Stimulated activated CD4-positive, alpha-beta T cell treated with anti-CD3 and anti-CD28 coated beads, TNF-alpha, amount 100 ng/mL, for 48 hours (primary cell): ENCODE measurements at places on chromosomes 16 and 17.

DNA sequence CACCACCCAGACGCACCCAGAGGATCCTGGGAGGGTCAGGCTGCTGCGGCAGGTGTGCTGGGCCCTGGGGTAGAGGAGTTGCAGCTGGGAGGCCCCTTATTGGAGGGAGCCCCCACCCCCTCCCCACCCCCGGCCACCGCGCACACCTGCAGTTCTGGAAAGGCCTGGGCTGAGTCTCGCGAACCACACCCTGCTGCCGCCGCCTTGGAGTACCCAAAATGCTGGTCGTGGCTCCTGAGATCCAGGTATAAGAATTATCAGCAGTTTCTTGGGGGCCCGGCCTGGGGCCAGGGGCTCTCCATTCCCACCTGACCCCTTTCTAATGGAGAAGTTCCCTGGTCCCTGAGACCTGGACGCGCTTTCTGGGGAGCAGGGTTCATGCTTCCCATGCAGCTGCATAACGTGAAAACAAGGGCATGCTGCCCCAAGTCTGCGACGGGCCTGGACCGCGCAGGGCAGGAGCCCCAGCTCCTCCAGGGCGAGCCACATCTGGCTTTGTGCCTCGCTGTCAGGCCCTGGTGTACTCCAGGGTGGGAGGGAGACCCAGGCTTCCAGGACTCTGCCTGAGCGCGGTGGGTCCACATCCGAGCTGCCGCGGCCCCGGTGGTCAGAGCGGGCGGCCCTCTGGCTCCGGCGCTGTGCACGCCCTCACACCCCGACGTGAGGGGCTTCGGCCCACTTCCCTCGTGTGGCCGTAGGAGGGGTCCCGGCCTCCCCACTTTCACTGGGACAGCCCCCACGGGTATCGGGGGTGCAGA lies 7.3 kb upstream of the SNAI3 start:
- no peak for DNase-seq

DNA sequence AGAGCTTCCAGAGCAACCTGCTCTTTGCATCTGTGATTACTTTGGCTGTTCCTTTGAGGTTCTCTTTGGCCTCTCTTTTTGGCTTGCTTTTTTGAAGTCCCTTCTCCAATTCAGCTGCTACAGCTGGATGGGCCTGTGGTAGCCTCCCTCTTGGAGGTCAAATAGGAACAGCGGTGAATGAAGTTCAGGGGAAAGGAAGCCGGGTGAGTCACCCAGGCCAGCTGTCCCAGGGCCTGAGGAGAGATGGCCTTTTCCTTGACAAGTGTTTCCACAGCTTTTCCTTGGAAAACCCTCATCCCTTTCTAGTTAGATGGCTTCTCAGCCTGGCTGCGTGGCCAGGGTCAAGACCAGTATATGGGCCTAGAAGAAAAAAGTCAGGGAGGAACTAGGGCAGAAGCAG lies 103.1 kb downstream of the STX8 start:
- no peak for DNase-seq

DNA sequence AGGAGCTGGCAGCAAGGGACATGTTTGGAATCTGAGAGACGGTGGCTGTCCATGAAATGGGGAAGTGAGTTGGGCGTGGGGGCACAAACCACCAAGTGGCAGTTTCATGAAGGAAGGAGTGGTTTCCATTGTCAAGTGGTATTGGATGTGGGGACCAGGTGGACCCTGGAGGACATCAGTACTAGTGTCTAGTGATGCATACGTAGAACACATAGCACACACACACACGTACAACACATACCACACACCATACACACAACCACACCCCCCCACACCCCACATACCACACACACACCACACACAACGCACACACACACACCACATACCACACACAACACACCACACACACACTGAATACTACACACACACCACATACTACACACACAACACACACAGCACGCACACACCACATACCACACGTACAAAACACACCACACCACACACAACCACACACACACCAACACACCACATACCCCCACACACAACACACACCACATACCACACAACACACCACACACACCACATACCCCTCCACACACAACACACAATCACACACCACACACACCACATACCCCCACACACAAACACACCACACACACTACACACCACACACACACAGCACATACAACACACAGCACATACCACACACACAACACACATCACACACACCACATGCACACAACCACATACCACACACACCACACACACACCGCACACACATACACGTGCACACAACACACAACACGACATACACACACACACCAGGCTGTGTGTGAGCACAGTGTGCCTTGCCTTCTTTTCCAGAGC lies 41.1 kb upstream of the GSE1 start:
- DNase-seq: no peak

DNA sequence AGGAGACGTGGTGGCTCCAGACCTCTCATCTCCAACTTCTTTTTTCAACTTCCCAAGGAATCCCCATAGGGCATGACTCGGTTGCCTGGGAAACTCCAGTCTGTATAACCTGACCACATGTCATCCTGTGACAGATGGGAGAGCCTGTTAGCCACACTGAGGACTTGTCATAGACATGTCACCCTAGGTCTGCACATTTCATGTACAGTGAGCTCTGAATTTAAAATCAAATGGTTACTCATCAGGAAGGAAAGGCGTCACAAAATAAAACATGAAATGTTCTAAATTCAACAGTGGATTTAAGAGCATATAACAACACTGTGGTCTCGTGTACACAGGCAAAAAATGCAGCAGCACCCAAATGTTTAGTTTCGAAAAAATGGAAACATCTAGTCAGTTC lies 22.2 kb upstream of the ADAMTS18 start:
- DNase-seq: no peak

DNA sequence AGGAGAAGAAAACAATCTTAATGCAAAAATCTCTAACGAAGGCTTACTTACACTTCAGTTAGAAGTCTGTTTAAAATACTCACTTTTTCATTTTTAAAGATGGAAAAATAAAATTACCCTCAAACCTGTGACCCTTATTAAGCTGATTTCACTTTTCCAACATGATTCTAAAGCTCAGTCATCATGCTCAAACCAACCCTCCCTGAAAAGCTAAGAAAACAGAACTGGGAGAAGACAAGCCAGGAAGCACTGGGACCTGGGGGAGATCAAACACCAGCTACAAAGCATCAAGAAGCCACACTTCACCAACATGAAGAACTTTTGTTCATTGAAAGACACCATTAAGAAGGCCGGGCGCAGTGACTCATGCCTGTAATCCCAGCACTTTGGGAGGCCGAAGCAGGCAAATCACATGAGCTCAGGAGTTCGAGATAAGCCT lies 88.8 kb downstream of the LITAF start:
- no peak for DNase-seq

DNA sequence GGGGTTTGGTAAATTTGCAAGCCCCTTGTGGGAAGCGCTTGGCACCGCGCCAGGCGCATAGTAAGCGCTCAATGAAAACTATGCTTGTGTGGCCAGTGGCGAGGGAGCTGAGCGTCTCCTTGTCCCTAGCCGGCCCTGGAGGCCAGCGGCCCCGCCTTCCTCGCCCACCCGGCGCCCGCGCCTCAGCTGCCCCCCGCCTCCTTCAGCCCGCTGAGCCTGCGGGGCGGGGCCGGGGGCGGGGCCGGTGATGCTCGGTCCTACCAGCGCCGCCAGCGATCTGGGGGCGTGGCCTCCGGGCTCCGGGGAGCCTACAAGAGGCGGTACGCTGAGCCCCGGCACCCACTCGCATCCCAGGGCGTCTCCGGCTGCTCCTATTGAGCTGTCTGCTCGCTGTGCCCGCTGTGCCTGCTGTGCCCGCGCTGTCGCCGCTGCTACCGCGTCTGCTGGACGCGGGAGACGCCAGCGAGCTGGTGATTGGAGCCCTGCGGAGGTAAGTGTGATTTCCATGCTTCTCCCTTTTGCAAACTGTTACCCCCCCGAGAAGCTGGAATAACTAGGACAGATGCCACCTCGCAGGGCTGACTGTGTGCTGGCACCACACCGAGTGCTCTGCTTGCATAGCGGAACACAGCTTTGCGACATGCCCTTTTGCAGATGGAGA lies at the start of gene CRISPLD2:
CRISPLD2 (plus strand) TSS at position 342 of the 661 bp plus-strand sequence. CDS start 18,511 bp downstream, outside the sequence.
- peak; percentile 94 for DNase-seq

- DNase-seq: no peak
Observed at GRCh38 chr16:20398603-20399002, 5.9 kb downstream of the PDILT start.

DNA sequence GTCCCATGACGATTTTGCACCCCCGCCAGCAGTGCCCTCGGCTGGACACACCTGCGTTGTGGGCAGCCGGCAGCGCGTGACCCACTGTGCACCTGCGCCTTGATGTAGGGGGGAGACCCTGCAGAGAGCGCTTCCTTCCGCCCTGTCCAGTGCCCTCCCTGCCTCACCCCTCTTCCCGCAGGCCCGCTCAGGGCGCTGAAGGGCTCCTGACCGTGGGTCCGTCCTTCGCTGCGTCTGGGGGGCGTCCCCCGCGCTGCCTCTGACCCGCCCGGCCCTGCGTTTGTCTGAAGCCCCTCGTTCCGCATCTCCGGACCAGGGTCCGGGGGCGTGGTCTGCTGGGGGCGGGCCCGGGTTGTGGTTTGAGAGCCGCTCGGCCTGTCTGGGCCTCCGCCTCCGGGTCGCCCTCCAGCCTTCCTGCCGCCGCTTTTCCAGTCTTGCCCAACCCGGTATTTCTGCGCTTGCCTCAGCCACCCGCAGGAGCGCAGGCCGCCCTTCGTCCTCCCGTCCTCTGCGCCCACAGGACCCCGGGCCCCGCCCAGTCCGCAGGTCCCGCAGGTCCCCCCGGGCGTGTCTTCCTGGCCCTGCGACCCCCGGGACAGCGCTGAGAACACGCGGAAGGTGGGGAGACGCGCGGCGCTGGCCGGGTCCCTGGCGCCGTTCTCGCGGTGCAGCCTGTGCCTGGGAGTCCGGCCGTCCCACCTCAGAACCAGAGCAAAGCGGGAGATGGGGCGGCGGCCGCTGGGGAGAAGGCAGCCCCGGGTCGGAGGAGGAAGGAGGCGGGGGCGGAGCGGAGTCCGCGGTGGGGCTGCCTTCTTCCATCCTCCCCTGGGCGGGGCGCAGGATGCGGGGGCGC lies 4.0 kb upstream of the IL17C start:
- no peak for DNase-seq

DNA sequence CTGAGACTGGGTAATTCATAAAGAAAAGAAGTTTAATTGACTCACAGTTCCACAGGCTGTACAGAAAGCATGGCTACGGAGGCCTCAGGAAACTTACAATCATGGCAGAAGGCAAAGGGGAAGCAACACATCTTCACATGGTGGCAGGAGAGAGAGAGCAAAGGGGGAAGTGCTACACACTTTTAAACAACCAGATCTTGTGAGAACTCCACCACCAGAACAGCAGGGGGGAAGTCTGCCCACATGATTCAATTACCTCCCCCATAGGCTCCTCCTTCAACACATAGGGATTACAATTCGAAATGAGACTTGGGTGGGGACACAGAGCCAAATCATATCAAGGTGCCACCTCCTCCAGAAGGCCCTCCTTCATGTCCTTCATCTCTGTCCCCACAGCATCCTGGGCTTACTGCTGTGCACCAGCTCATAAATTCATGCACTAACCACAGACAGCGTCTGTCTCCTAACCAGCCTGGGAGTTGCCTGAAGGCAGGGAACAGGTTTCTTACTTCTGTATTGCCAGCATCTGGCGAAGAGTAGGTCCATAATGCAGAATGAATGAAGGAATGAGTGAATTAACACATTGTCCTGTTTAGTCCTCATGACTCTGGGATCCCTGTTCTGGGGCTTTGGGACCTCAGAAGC lies 74.4 kb downstream of the WSB1 start:
- no peak for DNase-seq
